ENCODE measurements at places on chromosomes 7 and 10. TPM values are rescaled to one million over a fixed set of nuclear protein-coding genes. Genes with fewer than 3 reads are reported as not detected.

- no peak for DNase-seq
These were observed 24.6 kb upstream of the BMPER start for GRCh38 chr7:33880787-33881186.

- DNase-seq: no peak
These were observed 444.6 kb downstream of the SUGCT start for GRCh38 chr7:40579401-40579800.

DNA sequence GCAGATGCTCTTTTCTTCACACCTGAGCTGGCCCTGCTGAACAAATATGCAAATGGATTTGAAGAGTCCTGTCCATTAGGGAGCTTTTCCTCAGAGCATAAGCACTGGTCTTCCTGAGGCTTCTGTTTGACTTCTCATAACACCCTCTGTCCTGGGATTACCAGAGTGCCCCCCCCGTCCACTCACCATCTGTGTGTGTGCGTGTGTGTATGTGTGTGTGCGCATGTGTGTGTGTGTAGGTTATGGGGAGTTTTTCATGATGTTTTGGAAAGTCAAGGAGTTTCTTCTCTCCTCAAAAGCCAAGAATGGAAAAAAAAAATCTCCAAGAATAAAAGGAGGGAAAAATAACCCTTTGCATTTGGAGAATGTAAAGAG, 57.7 kb upstream of the COMTD1 start:
- DNase-seq: no peak

DNA sequence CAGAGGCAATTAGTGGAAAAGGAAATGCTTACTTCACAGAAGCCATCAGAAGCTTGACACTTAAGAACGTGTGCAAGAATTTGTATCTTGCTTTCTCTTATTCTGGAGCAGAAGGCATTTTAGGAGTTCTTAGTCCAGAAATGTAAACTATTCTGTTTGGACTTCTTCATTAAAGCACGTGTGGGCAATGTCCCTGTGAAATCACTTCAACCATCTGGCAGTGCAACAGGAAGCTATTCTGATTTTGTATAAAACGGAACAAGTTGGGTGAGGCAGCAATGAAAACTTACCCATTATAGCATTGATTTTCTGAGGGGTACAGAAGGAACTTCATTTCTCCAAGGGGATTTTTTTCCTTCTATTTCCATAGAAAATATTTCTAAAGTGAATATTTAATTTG, 21.3 kb upstream of the ARHGAP21 start:
- DNase-seq: no peak

DNA sequence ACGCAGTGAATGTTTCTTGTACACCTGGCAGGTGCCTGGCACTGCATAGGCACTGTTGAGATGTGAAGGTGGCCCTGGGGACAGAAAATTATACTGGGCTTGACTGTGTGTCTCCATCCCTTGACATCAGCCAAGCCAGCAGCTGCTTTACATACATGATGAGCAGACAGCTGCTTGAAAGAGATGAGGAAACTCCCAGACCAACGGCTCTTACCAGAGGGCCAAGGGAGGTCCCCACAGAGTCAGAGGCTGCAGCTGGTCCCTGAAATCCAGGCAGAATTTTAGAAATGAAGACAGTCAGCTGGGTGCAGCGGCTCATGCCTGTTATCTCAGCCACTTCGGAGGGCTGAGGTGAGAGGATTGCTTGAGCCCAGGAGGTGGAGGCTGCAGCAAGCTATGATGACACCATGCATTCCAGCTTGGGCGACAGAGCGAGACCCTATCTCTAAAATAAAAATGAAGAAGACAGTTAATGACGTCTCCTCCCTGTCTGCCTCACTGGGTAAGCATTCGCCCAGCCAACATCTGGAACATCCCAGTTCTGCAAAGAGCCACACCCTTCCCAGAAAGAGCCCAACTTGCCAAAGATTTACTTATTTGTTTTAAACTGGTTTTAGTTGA, 17.6 kb downstream of the LIMK1 start:
- DNase-seq: no peak

GRCh38 chr7:84701524-84702306, 485.1 kb downstream of the SEMA3D start:
- peak; percentile 56 for DNase-seq

- DNase-seq: no peak
These were observed 290.9 kb downstream of the PTPRN2 start for GRCh38 chr7:158296798-158297104.

- no peak for DNase-seq
These were observed 25.0 kb upstream of the C1GALT1 start for GRCh38 chr7:7157177-7157886.

GRCh38 chr10:43362191-43362839, 9.1 kb upstream of the FXYD4 start:
- DNase-seq: peak; percentile 67

Gene EBLN1
- not detected for total RNA-seq

Gene AOC1
- 2.8 TPM for total RNA-seq

Gene SORCS1
- total RNA-seq: not detected

Gene FAM131B
- 1.5 TPM for total RNA-seq
